Astrocyte of the spinal cord (primary cell): ENCODE measurements at places on chromosomes 2 and 18.

DNA sequence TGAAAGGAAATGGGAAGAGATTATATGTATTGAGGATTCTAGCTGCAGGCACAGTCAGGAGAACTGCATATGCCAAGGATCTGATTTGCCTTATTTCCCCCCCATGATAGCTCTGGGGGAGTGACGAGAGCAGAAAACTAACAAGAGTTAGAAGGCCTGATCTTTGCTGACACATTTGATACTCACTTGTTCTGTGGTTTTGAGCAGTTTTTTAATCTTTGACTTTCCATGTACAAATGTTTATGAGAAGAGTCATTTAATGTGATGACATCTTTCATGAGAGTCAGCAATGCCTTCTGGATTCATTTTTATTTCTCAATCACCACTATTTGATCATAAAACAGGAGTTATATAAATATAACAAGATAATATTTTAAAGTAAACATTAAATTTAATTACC is 12.7 kb upstream of the SERPINB7 start:
- peak; percentile 51 for DNase-seq

DNA sequence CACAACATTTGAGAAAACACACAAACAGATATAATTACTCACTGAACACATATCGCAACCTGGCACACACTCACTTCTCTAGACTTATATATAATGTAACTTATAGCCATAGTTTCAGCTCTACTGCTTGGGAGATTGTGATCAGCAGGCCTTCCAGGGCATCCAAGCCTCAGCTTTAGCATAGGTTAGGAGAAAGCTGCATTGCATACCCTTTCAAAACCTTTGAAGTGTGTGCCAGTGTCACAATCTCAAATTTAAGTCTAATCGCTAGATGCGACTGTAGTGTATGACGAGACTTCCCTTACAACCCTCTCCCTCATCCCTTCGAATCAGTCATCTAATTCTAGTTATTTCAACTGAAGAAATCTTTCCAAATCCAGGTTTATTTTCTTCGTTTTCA is 30.9 kb downstream of the SLC66A3 start:
- DNase-seq = no peak

DNA sequence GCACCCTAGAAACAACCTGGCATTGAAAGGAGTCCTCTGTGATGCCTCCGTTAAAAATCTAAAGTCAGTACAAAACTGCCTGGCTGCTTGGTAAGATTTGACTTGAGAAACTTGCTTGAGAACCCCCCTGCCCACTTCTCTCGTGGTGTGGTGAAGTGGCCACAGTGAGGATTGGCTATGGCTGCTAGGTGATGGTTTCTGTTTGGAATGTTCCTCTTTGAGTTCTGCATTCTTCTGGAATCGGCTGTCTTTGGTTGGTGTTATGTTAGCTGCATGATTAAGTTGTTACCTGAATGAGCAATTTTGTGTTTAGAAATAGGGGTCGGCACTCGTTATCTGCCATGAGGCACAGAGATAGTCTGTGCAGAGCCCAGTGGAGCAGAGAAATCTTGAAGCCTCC is 21.7 kb upstream of the SAG start:
- peak; percentile 38 for DNase-seq

- no peak for DNase-seq
These were observed 24.8 kb downstream of the CYTIP start for GRCh38 chr2:157419031-157419575.

GRCh38 chr2:197102231-197102630 is 175.7 kb upstream of the PGAP1 start:
- no peak for DNase-seq

DNA sequence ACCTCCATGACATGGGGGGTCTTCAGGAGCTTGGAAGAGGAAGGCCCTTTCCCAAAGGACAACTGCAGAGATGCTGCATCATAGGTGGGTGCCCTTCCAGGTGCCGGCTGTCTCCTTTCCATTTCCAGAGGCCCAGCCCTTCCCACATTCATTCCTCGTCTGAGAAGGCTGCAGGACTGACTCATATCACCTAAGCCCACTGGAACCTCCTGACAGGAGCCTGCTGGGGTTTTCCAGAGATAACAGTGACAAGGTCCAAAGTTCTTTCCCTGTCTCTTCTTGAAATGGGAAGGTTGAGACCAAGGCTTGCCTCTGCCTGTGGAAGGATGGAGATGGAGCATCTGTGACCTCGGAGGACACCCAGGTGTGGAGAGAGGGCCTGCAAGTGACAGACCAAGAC is 3.6 kb upstream of the PRSS56 start:
- DNase-seq = no peak

DNA sequence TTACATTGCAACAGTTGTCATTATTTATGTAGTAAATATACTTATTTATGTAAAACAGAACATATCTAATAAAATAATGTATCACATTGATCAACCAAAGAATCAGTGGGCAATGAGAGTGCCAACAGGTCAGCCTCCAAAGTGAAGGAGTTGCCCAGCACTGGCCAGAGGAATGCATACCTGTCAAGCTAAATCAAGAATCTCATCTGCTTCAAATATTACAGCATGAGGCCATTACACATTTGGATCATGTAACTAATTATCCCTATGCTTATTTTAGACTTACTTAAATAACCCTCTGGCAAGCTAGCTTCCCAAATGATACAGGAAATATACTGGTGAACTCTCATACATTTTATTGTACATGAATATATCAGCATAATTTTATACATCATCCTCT is 1211.7 kb upstream of the ACVR2A start:
- DNase-seq = no peak

DNA sequence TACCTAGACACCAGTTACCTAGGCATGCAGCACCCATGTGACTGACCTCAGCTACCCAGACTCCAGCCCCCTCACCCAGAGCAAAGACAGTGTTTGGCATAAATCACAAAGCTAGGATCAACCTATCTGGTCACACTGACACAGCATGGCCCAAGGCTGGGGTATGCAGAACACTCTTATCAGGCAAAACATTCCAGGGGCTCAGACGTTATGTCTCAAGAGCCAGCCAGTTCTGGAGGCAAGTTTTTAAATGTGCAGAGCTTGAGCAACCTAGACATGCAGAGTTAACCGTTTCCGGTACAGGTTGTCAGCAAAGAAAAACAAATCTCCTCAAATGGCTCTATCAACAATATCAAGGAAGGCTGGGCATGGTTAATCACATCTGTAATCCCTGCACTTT is 92.8 kb downstream of the AP1S3 start:
- DNase-seq = peak; percentile 26

DNA sequence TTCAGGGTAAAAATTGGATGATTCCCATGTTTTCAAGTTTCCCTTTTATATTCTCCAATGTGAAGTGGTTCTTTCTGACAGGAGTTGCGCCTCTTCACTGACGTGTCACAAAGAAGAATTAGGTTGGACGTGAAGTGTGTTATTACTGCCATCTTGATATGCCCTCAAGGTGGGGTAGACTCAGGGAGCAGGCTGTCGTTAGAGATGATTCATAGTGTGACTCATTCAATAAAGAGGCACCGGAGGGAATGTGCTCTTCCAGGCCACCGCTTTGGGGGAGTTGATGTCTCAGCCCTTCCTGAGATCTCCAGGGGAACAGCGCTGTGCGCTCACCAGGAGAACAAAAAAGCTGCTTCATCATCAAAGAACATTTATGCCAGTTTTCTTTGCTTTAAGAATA is 3.6 kb upstream of the DGKD start:
- peak; percentile 87 for DNase-seq

DNA sequence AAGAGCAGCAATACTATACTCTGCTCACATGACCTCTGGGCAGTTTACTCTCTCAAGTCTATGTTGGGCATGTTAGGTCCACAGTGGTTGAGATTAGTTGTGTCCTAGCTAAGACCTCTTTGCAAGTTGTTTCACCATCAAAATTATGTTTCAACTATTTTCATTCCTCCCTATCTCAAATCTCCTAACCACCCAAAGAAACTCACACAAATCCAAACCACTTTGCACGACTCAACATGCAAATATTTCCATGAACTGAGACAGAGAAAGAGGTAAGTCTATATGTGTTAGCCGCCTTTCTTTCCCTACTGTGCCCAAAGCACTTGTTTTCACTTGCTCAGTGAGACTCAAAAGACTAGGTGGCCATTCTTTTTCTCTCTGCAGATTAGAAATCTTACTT is 546.8 kb downstream of the TNS1 start:
- no peak for DNase-seq

DNA sequence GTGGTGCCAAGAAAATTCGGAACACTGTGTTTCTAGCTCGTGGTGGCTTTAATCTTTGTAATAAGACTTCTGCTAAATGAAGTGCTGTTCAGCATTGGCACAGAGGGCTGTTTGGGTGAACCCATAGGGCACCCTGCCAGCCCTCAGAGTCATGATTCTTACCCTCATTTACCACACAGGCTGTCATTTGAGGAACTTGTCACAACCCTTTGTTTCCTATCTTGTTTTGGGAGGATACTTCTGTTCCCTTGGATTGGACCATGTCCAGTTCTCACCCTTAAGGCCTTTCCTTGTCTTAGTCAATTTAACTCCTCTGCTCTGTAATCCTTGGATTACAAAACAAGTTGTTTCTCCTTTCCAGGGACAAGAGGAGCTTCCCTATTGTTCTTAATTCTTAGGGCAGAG is 225.7 kb downstream of the MTX2 start:
- DNase-seq = no peak

DNA sequence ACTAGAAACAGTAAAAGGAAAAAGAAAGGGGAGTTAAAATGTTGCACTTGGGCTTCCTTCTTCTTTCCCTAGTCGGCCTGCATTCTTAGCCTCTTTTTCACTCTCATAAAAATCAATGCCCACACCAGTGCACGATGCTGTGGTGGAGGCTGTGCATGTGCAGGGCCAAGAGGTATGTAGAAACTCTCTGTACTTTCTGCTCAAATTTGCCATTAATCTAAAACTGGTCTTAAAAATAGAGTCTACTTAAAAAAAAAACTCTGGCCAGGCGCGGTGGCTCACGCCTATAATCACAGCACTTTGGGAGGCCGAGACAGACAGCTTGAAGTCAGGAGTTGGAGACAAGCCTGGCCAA is 11.1 kb downstream of the TRAPPC8 start:
- DNase-seq = no peak

DNA sequence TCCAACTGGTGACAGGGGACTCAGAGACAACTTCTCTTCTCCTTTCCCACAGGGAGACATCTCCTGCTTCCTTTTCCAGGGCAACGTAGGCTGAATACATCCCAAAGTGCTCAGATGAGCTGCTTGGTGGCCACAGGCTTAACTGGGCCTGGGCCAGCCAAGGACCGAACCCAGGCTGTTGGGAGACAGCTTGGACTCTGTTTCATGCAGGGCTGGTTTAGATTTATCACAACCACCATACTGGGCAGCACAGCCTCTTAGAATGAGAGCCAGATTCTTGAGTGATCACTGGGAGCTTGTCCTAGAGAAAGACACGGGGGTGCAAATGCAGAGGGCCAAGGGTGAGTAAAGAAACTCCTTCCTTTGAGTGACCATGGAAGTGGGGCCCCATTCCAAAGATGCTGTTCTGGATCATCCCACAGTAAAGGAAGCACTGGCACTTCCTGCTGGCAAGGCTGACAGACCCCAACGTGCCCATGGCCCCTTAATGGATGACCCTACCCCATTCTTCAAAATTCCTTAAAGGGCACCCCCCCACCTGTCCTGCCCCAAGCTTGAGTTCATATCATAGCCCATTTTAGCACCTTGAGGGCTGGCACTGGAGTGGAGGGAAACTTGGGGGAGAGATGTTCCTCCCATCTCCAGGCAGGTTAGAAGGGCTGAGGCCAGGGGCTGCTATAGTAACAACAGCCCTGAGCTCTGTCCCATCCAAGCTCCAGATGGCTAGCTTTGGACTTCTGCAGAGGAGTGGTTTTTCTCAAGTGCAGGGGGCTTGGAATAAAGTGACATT is 84.1 kb downstream of the CAPN13 start:
- no peak for DNase-seq

- no peak for DNase-seq
These were observed 14.4 kb upstream of the STON1 start for GRCh38 chr2:48515513-48515985.

GRCh38 chr2:113940891-113941290 is 51.0 kb downstream of the ACTR3 start:
- DNase-seq = no peak

- DNase-seq = no peak
These were observed 12.5 kb downstream of the RASGRP3 start for GRCh38 chr2:33488715-33489540.

DNA sequence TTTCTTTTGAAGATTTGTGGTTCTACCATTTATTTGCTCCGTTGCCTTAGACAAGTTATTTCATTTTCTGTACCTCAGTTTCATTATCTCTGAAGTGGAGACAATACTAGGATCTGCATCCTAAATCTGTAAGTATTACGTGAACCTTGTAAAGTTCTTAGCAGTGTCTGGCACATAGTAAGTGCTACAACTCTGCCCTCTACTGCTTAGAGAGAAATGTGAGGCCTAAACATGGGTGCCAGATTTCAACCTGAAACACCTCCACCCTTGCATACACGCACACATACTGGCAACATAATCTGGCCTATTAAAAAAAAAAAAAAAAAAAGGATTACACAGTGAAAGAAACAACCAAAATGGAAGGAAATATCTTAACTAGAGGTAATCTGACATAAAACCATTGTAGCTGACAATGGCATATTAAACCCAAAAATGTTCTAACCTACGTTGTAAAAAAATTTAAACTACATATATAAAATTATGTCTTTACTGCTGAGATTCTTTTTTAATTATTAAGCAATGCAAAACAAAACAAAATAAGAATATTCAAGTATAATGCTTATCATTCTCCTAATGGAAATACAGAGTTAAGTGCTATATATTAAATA is 132.6 kb downstream of the MAP2 start:
- peak; percentile 61 for DNase-seq

GRCh38 chr2:213002383-213002782 is 149.0 kb downstream of the IKZF2 start:
- DNase-seq = no peak

DNA sequence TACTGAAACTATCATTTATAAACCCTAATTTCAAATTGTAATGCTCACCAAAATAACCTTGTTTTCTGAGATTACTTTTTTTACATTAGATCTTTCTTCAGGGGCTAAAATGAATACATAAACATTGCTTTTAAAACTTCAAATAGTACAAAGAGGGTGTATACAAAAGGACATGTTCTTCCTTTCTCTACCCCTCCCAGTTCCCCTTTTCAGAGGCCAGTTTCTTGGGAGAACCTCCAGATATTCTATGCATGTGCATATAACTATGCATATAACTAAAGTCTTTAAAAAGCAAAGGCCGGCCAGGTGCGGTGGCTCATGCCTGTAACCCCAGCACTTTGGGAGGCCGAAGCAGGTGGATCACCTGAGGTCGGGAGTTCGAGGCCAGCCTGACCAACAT is 10.6 kb upstream of the FAM117B start:
- DNase-seq = no peak

GRCh38 chr2:240639566-240639965 is 14.3 kb downstream of the GPR35 start:
- DNase-seq = no peak
